ENCODE measurements at places on chromosomes 3 and 15.
A peak's percentile ranks its signal among the peaks of the same experiment; 100 is the strongest.

GRCh38 chr3:191648787-191649186 is 187.8 kb downstream of the PYDC2 start:
- no peak for DNase-seq

DNA sequence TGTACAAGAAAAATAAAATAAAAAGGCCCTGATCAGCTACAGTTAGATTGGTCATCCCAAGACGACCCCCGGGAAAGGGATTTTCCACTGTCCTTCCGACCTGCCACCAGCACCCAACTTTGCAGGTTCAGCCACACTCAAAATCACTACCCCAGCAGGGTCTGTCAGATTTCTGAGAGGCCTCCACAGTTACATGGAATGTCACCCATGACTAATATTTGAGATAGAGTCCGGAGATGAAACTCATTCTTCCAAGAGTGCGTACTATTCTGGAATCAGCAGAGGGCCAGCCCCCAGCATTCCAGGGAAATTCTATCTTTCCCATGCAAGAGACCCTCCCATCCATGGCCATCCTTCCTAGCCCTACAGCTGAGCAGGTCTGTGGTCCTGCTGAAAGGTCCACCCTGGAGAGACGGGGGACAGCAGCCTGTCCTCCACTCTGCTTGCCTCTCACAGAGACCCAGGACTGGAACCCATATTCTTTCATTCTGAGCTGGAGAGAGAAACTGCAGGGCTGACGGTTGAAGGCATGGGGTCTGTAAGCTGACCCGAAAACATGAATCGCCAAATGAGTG is 5.8 kb downstream of the LIPC start:
- no peak for DNase-seq

DNA sequence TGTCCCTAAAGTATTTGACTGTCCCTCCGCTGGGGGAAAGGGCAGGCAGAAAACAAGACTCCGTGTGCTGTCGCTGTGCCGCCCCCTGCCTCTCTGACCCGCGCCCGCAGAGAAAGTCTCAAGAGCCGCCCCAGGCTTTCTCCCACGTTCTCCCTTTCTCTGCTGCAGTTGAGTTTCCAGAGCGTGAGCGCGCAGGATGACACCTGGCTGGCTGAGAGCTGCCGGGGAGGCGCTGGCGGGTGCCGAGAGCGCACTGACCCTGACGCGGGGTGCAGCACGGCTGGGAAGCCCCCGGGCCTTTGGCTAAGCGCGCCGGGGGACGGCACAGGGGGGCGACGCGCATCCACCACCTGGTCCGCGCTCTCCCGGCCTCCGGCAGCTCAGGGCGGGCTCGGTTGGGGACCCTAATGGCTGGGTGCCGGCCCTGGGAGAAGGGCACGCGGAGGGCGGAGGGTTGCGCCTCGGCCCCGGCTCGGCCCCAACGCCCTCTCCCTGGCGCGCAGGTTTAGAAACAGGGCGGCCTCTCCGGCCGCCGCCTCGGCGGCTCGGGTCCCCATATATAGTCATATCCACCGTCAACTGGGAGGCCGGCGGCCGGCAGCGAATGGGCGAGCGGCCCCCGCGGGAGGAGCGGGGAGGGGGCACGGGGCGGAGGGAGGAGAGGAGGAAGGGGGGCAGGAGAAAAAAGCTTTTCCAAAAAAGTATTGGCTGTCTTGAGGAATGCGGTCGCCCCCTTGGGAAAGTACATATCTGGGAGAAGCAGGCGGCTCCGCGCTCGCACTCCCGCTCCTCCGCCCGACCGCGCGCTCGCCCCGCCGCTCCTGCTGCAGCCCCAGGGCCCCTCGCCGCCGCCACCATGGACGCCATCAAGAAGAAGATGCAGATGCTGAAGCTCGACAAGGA is at the start of gene TPM1:
TSS of gene TPM1 (plus strand) at position 774 of the 903 bp plus-strand sequence. CDS start at position 857, 83 bp downstream.
- peak; percentile 90 for DNase-seq

- no peak for DNase-seq
Measured at GRCh38 chr15:62428851-62429598, 263.9 kb upstream of the C2CD4B start.

GRCh38 chr3:124292329-124292728 is 300.4 kb upstream of the ROPN1 start:
- DNase-seq, result peak; percentile 26

GRCh38 chr3:133941415-133941821 is 45.7 kb upstream of the RAB6B start:
- DNase-seq, result peak; percentile 19

DNA sequence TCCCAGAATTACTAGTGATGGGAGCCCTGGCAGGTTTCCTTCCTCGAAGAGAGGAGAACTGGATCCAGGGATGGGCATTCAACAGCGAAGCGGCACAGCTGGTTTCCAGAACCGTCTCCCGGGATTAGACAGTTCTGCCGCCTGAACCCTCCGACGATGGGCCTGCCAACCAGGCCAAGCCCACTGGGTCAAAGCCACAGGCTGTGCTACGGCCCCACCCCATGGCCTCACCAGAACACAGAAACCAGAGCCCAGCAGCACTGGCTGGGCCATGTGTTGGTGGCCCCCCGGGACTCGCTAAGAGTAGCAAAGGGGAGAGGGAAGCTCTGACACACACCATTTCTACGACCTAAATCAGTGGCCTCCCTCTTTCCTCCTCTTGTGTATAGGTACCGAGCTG is 2.2 kb downstream of the C15orf62 start:
- DNase-seq, result no peak

GRCh38 chr3:30996467-30996866 is 102.0 kb upstream of the GADL1 start:
- no peak for DNase-seq

- DNase-seq, result peak; percentile 50
Measured at GRCh38 chr3:25473246-25473645, 45.2 kb downstream of the RARB start.

GRCh38 chr15:93553167-93553935 is 464.3 kb upstream of the RGMA start:
- no peak for DNase-seq

GRCh38 chr3:44993471-44994205 is 17.6 kb downstream of the EXOSC7 start:
- peak; percentile 10 for DNase-seq

DNA sequence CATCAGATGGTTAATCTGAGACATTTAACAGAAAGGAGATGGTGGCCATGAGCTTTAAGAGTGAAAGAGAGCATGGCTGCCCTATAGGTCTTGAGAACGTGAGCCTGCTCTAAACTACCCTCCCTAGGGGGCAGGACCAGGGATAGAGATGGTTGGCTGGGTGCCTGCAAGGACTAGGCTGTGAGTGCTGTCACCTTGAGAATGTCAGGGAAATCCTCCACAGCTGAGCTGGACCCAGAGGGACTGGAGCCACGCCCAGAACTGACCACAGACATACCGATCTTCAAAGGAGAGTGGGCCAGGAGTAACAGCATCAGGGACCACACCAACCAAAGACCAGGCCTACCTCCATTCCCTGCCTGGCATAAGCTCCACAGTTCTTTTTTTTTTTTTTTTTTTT is 53.6 kb upstream of the UBE2E1 start:
- no peak for DNase-seq

GRCh38 chr3:62211675-62212429 is 161.5 kb downstream of the FEZF2 start:
- peak; percentile 16 for DNase-seq

DNA sequence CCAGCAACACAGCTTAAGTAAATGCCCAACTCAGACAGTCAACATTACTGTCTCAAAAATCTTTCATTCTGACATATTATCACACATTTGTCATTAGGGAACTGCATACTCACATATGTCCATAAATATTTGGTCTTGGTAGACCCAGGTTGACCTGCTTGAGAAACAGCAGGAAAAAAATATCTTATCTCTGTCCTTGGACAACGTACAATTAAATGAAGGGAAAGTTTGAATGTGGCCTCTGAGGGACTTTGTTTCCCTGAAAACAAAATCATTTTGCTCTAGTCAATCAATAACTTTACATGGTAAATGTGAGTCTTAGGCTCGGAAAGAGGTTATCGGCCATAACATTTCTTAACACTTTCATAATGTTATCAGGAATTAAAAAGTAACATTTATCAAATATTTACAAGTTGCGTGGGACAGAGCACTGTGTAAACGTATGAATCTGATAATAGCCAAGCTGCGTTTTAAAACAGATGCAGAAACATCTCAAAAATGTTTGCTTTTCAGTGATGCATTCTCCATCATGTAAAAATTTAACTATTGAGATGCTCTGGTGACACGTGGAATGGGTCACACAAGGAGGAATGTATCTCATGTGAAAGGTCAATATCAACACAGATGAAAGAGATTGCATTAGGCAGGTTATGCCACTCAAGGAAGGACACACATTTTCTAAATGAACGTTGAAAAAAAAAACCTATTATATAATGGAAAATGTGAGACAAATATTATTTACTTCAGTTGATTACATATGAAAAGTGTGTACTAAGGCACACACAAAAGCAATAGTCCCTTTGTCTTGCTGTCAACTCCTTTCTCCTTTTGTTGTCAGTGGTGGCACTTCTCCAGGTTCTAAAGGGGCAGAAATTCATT is 304.4 kb downstream of the WDR72 start:
- no peak for DNase-seq

All from T47D (cell line).